ENCODE measurements at places on chromosomes 16 and 17.

DNA sequence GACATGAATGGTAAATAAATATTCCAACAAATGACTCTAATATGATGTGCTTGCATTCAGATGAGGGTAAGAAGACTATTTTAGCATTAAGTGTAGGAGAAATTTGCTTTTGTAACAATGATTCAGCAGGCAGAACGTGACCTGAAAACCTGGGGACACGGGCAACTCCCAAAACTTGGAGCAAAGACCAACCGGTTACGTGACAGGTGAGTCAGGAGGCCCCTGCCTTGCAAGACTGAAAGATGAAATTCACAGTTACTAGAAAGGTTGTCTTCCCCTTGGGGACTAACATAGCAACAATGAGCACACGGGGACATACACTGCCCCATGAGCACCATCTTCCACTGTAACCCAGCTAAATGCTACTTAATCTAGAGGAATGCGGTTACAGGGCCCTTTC is 33.5 kb upstream of the ERN1 start:
- DNase-seq = no peak

GRCh38 chr16:82037251-82037650 is 2.2 kb downstream of the HSD17B2 start:
- DNase-seq = no peak

DNA sequence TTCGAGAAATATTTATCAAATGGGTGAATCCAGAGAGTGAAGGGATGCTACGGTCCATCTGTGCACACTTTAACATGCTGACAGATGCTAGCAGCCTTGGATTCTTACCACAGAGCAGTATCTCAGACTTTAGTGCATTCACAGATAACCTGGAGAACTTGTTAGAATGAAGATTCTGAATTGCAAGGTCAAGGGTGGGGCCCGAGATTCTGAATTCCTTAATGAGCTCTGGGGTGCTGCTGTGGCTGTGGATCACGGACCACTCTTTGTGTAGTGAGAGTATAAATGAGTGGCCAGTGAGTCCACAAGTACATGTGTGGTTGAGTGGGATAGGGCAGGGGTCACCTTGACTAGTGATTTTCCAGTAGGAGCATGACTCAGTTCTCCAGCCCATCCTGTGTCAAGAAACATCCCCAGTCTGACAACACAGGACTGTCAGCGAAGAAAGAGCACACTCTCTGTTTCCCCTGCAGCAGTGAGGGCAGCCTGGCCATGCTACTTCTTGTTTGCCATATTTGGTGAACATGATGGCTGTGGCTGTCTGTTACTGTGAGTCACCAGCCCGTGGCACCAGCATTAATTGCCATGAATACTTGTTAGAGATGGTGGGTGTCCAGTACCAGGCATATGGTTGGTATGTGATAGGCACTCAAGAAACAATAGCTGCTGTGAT is 13.0 kb upstream of the SALL1 start:
- no peak for DNase-seq

DNA sequence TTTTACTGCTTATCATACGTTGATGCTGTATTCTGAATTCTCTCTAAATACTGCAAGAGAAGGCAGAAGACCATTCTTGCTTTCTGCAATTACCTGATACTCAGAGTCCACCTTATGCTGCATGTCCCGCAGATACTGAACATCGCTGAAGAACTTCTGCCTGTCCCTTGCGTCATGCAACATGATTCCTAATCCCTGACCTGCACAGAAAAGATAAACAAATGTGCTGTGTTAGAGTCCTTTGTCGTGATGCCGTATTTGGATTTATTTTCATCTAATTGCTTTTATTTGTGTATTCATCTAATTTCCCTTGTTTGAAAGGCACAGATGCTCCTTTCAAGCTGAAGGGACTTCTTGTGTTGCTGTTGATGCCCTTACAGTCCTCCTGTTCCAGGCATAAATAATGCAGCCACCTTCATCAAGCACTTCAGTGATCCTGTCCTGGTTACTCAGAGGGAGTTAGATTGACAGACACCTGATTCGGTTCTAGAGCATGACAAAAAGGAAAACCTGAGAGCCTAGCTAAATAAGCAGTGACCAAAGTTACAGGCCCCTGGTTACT is 6.5 kb downstream of the MARCHF10 start:
- no peak for DNase-seq

GRCh38 chr17:45221081-45222013 is at the start of gene FMNL1:
FMNL1 (plus strand) TSS chr17:45221885; CDS start chr17:45222125, 240 bp downstream.
- no peak for DNase-seq

DNA sequence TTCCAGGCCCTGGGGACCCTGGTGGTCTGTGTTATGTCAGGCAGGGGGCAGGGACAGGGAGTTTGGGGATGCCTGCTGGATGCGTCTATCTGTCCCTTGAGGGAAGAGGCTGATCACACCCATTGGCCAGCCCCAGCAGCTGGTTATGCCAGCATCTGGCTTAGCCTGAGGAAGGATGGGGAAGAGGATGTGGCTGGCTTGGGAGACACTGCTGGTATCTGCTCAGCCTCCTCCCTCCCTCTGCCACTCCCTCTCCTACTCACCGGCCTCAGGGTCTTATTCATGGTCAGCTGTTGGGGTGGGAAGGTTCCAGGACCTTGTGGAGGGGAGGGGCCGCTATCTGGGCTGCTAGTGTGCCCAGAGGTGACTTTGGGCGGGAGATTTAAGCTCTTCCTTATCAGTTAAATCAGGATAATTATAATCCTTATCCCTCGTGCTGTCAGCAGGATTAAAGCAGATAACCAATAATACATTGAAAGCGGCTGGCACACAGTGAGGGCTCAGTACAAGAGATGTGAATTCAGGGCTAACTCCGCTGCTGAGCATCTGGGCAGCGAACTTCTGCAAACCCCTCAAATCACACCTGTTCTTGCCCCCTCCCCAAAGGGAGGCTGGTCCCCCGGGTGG is 36.0 kb upstream of the MLKL start:
- no peak for DNase-seq

GRCh38 chr16:17748044-17748719 is 277.4 kb upstream of the XYLT1 start:
- no peak for DNase-seq

DNA sequence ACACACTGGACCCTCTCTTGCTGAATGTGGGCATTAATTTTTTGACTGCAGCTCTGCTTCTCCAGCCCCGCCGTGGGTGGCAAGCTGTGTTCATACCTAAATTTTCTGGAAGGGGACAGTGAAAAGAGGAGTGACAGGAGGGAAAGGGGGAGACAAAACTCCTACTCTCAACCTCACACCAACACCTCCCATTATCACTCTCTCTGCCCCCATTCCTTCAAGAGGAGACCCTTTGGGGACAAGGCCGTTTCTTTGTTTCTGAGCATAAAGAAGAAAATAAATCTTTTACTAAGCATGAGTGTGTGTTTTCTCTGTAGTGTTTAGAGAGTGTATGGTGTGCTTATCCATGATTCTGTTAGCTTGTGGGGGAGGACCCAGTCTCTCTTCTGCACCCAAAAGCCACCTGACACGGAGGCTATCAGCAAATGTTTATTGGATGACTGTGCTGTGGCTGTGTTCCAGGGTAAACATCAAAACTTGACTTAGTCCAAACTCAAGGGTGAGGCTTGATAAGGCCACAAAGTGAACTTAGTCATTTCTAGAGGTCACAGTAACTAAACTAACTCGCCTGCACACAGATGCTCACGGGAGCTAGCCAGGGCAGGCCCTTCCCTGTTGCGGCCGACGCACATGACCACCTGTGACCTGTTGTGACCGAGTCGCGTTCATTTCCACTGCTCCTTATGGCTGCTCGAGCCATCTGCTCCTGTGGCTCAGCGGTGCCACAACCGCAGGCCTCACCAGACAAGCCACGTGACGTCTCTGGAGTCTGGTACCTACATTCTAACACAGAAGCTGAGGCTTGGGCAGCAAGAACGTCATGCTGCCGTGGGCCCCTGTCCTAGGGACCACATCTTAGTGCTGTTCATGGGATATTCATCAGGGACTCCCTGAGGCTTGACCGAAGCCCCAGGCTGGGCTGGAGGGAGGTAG is 9.8 kb upstream of the MED11 start:
- no peak for DNase-seq

DNA sequence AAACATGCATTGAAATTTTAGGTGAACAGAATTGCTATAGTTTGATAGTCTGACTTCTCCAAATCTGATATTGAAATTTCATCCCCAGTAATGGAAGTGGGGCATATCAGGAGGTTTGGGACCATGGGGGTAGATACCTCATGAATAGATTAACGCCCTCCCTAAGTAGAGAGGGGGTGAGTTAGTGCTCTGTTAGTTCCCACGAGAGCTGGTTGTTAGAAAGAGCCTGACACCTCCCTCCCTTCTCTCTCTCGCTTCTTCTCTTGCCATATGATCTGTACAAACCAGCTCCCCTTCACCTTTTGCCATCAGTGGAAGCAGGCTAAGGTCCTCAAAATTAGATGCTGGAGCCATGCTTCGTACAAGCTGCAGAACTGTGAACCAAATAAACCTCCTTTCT is 78.8 kb downstream of the BRIP1 start:
- DNase-seq = no peak

DNA sequence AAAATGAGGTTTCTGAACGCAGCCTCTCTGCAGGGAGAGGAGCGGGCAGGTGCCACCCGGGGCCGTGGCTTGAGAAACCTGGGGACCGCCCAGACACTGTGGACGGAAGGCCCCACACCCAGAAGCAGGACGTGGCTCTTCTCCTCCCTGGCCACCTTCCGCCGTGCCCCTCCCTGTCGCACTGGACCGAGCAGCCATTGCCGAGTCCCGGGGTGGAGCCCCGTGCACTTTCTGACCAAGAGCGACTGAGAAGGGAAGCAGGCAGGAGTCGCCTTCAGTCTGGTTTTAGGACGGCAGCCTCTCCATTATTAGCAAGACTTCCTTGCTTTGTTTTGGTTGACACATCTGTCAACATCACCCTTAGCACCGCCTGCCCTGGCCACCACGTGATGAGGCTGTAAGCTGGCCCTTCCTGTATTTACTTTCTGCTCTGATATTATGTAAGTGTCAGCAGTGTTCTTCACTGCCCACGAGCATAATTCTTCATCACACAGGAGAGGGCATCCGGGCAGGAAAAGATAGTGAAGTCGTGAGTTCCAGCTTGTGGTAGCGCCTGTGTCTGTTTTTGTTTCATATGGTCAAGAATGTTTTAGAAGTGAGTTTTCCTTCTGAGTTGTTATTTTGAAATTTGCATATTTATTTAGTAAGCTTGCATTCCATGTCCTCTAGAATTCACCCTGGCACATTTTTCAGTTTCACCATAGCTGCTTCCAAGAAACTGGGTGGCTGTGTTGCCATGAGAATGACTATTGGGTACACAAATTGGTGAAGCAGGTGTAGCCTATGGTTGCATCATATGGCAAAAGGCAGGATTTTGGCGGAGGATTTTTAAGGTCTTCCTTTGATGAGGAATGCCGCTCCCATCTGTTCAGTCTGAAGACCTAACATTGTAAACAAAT is 1.0 kb downstream of the HERPUD1 start:
- DNase-seq = no peak

DNA sequence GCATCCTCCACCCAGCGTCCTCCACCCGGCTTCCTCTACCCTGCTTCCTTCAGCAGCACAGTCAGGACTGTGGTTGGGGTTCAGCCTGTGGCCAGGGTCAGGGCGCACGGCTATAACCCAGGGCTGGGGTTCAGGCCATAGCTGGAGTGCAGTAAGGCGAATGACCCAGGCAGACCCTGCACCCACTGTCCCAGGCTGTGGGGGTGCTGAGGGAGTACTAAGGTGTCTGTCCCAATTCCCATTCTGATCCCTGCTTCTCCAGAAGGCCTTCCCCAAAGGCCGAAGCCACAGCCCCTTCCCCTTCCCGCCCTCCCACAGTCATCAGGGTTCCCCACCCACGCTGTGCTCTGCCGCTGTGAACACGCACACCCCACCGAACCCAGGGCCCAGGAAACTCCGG is 12.4 kb downstream of the EMC6 start:
- no peak for DNase-seq

- DNase-seq = peak; percentile 41
Measured at GRCh38 chr17:42578282-42578869, 847 bp upstream of the PSMC3IP start.

GRCh38 chr16:89081556-89081955 is 12.1 kb upstream of the ACSF3 start:
- DNase-seq = no peak

DNA sequence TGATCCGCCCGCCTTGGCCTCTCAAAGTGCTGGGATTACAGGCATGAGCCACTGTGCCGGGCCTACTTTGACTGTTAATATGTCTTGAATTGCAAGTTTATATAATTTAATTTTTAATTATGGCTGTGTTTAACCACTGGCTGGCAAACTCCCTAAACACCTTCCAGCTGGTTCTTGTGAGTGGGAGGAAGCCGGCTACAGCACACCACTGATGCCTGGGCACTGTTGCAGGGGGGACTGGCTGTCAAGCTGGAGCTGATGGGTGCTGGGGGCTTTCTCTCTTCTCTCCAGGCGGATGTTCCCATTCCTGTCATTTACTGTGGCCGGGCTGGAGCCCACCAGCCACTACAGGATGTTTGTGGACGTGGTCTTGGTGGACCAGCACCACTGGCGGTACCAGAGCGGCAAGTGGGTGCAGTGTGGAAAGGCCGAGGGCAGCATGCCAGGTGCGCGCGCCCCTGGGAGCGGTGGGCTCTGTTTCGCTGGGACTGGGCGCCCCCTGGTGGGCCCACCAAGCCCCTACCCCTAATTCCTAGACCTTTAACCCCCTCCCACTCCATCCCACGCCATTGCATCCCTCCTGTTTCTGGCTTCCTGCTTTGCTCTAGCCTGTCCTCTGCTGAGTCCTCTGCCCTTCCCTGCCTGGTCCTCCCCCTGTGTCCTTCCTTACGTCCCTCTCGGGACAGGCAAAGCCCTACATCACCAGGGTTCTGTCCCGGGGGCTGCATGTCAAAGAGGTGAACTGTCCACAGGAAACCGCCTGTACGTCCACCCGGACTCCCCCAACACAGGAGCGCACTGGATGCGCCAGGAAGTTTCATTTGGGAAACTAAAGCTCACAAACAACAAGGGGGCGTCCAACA is 9.5 kb downstream of the TBX21 start:
- no peak for DNase-seq

GRCh38 chr17:82983510-82984248 is 95.7 kb upstream of the METRNL start:
- DNase-seq = no peak

DNA sequence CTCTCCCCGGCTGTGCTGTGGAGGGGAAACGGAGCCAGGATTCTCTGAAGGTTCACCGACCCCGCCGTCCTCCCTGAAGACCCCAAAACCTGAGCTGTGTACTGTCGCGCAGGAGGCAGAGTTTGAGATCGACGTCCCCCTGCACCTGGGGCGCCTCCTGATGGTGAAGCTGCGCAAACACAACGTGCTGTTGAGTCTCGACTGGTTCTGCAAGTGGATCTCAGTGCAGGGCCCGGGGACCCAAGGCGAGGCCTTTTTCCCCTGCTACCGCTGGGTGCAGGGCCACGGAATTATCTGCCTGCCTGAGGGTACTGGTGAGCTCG is 62.6 kb upstream of the TEKT1 start:
- DNase-seq = no peak
